CD8-positive, alpha-beta memory T cell (primary cell): ENCODE measurements at places on chromosomes 11 and 22.

GRCh38 chr11:68039526-68040086 lies 781 bp downstream of the TCIRG1 start:
- DNase-seq: no peak

DNA sequence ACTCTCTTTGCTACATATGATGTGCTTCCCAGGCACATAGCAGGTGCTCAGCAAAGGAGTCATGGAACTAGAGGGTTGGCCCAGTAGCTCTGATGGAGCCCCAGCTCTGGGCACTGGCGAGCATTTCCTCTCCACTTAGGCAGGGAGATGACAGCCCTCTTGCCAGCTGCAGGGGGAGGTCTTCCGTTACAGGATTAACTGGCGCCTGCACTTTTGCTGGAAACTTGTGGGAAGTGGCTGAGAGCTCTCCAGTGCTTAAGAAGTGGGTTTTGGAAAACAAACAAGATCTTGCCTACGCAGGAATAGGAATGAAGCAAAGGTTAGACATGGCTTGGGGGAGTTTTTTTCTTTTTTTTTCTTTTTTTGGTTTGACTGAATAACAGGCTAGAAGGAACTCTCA lies 75.5 kb downstream of the MICAL2 start:
- no peak for DNase-seq

GRCh38 chr11:57644748-57645688 lies 4.7 kb downstream of the YPEL4 start:
- DNase-seq: peak; percentile 74

- no peak for DNase-seq
Measured at GRCh38 chr22:20977516-20978170, 4.5 kb upstream of the LZTR1 start.
